Glomerular endothelial cell (primary cell): ENCODE measurements at places on chromosomes 6 and 20. TPM values are rescaled to one million over a fixed set of nuclear protein-coding genes. Genes with fewer than 3 reads are reported as not detected.

The HLA-DOA gene
- not detected in 2 replicates for total RNA-seq

GRCh38 chr6:105929626-105930025, 156.5 kb upstream of the PRDM1 start:
- DNase-seq: no peak

DNA sequence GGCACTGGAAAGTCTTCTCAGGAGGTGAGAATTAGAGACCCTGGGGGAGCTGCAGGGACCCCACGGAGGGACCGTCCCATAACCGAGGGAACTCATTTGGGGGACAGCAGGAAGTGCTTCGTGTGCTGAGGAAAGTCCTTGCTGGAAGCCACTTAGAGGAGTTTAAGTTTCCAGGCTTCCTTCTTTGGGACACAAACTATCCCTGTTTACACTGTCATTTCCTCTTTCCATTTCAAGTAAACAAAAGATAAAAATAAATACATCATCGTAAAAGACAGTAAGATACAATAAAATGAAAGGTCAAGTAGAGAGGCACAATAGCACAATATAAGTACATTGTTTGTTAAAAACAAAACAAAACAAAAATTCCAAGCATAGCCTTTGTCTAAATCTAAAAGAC, 101.2 kb downstream of the TTLL2 start:
- DNase-seq: no peak

The SCUBE3 gene
- 0.73 and 2.3 TPM in 2 replicates for total RNA-seq

- DNase-seq: no peak
Measured at GRCh38 chr20:6651561-6651960, 115.9 kb upstream of the BMP2 start.

- DNase-seq: no peak
Measured at GRCh38 chr20:4550740-4551139, 171.0 kb upstream of the PRND start.

DNA sequence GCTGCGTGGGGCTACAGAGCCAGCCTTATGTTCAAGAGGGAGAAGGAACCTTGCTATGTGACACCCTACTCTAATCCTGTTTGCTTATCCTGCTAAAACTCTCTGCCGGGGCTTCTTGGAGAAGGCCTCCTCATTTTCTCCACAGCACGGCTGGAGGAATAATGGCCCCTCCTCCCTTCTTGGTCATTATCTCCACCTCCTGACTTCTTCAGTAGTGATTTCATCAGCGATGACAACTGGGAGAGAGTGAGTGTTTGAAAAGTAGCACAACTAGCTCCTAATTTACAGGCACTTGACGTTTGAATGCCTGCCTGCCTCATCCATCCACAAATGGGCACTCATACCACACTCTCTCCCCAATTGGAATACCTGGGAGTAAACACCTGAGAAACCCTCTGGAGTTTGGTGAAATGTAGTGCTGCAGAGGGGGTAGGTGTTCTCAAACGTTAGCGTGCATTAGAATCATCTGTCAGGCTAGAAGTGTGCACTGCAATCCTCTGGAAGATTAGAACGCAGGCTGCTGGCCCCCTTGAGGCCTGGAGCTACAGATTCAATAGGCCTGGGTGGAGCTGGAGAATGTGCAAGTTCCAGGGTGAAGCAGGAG, 148.5 kb downstream of the FOXC1 start:
- no peak for DNase-seq

DNA sequence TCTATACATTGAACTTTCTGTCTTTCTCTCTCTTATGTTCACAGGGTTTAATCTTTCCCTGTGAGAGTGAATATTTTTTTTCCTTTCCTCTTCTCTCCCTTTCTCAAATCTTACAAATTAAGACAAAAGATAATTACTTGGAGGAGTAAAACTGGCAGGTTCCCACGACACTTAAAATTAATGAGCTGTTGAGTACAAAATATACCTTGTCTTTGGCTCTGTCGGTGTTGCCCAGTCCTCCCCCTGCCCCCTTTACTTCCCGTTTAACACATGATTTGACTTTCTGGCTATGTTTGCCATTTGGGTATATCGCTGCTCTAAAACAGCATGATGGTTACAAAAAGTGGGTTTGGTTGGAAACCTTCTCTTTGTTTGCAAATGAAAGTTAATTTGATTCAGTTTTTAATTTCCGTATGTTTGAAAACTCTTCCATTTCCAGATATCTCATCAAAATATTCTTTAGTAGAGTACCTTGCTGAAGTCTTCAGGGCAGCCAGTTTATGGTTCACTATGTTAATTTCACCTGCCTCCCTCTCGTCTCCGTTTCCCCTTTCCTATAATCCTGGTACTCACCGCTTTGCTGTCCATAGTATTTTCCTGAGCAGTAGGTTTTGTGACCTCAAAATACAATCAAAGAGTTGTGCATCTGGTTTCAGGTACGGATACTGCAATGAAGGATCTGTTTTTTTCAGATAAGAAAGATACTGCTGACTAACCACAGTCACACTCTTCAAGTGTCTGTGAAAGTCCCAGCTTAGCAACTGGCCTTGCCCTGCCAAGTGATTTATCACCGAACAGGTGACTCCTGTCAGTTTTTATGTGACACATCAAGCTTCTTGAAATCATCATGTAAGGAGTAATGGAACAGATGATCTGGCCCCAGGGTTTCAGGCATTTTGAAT, 181.2 kb downstream of the DTNBP1 start:
- no peak for DNase-seq

DNA sequence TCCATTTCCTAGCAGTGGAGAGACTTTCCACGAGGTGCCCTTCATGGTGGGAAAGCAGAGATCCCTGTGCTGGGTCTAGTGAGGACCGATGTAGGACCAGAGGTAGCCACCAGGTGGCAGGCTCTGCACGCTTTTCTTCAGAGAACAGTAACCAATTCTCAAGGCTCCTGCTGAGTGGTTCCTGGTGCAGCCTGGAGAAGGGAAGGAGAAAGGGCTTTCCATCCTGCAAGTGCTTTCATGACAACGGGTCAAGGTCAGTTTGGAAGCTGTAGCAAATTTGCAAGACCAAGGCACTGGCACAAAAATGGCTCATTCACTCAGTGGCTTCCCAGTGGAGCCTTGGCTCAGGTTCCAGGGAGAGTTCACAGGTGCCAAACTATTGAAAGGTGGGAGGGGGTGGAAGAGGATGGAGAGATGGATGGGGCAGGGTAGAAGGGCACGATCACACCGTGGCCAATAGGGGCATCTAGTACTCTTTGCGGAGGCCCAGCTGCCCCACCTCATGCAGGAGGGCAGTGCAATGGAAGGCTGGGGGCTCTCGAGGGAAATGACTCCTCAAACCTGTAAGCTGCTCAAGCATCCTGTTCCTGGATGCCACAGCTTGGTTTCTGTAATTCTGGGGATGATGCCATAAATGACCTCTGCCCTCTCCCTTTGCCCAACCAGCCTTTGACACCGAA, 25.5 kb upstream of the KCNK16 start:
- no peak for DNase-seq

- no peak for DNase-seq
Measured at GRCh38 chr6:3747100-3747737, 4.3 kb downstream of the PXDC1 start.

The TCF21 gene
- total RNA-seq: 0.41 and 0.44 TPM in 2 replicates

- DNase-seq: no peak
Measured at GRCh38 chr6:142857233-142857761, 87.7 kb downstream of the HIVEP2 start.

The CALHM5 gene
- total RNA-seq: 4.8 and 5.5 TPM in 2 replicates

GRCh38 chr6:22664968-22665367, 95.6 kb downstream of the HDGFL1 start:
- no peak for DNase-seq

DNA sequence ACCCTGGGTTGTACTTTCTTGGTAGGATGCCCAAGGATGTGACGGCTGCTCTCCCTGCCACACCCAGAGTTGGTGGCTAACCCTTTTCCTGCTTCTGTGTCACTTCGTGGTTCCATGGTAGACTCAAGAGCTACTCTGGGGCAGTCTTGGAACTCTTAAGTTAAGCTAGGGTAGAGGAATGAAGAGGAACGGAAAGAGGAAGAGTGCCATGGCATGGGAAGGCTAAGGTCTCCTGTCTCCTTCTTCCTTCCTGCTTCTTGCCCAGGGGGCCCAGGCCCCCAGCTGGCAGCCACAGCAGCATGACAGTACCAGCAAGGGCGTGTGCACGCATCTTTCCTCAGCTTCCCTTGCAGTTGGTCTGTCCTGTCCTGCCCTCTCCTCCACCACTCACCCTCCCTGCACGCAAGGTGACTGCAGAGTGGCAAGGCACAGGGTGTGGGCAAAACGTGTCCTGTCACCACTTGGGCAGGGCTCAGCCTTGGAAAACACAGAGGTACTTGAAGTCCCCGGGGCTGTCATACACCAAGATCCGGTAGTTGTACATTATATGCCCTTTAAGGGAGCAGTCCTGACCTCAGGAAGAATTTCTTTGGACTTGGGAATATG, 39.8 kb upstream of the TGM3 start:
- DNase-seq: no peak

The LTB gene
- 16.5 and 41.8 TPM in 2 replicates for total RNA-seq

DNA sequence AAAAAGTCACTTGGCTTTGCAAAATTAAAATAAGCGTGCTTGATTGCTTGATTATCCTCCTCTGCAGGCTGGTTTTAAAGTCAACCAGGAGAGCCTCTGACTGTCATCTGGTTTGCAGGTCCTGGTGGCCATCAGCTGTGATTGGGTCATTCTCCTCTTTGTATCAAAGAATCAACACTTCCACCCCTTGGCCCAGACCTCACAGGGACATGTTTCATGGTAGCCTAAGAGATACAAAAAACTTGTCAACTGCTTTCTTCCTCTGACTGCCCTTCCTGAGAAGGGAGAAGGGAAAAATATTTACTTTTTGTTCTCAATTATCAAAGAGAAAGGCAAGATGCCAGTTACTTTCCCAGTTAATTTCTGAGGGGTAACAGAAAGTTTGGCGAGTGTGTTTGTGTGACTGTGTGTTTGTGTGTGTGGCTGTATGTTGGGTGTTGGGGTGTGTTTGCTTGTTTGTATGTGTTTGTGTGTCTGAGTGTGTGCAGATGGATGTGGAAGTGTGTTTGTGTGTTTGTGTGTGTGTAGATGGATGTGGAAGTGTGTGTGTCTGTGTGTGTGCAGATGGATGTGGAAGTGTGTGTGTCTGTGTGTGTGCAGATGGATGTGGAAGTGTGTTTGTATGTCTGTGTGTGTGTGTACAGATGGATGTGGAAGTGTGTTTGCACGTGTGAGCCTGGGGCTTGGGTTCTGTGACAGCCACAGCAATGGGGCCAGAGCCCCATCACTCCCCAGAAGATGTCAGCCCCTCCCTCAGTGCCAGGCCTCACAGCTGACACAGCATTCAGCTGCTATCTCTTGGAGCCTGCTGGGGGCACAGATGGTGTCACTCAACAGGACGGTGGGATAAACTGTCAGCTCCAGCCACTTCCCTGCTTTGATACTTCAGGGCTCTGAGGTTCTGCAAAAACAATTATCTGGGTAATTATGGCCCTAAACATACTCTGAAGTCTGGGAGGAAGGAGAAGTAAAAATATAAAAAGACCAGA, 98.6 kb upstream of the RNF24 start:
- no peak for DNase-seq

The TMEM217 gene
- 13.8 and 15.7 TPM in 2 replicates for total RNA-seq

DNA sequence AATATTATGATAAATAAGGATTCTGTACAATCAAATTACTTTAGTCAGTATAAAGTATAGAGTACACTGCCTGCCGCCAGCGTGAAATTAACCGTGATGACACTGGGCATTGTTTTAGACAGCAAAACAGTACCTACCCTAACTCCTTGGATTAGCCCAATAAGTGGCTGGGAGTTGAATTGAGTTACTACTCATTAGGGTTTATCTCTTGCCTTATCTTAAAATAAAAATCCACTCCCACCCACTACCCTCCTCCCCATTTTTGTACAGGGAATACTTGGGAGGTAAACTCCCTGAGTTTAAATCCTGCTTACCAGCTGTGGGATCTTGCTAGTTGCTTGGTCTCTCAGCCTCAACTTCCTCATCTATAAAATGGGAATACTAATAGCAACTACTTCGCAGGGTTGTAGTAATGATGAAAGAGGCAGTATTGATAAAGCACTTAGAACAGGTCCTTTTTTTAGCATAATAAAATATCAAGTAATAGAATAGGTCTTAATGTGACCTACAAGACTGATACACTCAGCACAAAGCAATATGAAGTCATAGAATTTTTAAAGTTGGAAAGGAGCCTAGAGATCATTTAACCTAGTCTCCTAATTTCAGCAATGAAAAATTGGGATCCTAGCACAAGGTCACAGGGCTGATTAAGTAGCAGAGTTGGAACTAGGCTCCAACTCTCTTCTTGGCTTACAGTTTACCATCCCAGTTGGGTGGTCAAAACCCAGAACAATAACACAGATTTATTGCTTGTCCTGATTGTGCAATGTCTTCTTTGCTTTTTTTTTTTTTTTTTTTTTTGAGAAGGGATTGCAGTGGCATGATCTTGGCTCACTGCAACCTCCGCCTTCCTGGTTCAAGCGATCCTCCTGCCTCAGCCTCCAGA, 23.8 kb downstream of the PHACTR2 start:
- DNase-seq: no peak

DNA sequence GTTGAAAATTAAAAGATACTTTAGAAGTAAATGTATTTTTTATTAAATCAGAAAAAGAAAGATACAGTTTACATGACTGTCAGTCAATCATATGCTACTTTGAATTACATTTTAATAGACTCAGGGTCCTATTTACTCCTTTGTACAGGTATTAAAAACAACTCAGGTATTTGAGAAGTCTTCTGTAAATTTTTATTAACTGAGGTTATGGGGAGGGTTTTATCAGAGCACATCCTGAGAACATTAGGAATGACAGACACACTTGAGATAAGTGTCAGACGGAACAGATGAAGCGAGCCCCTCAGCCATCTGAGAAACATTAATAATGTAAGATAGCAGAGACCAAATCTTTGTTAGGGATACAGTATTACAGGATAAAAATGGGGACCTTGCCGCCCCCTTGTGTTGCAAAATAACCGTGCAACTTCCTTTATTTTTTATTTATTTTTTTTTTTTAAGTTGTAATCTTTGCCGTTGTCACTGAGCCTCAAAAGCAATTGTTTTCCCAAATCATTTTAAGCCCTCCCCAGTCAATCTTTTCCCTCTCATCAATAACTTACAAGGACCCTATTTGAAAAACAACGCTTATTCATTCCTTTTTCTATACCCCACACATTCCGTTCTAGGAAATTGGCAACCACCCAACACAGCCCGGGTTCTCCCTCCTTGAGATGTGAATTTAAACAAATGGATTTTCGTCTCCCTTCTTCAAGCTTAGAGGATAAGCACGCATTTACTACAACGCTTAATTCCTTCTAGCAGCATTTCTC, 126.7 kb downstream of the BCAS1 start:
- no peak for DNase-seq
